Stimulated activated naive CD4-positive, alpha-beta T cell (primary cell): ENCODE measurements at places on chromosomes 11 and 22.

- DNase-seq: no peak
Measured at GRCh38 chr22:26234296-26234695, 65.0 kb downstream of the SEZ6L start.

DNA sequence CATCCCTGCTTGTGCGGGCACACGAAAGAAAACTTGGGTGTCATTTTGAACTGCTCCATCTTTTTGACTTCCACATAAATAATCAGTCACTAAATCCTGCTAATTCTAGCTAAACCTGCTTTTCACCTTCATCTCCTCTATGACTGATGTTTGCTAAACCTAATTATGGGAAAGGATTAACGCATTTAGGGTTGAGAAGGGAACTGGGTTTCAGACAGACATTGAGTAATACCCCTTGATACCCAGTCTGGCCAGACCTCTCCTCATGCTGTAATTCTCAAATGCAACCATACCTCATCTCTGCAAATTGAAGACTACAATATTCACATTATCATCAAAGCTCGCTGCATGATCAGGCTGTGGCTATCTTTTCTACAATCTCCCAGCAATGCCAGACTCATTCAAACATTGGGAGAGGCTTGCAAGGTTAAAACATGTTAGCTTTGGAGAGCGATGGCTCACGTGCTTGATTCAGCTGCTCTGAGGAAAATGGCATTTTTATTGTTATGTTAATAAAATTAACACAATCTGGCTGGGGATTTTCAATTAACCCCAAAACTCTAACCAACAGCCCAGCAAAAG, 2.4 kb downstream of the HPS4 start:
- no peak for DNase-seq

GRCh38 chr11:103808252-103808651, 228.2 kb upstream of the DDI1 start:
- DNase-seq: no peak

- no peak for DNase-seq
Measured at GRCh38 chr22:50080077-50080465, 5.2 kb downstream of the MLC1 start.

DNA sequence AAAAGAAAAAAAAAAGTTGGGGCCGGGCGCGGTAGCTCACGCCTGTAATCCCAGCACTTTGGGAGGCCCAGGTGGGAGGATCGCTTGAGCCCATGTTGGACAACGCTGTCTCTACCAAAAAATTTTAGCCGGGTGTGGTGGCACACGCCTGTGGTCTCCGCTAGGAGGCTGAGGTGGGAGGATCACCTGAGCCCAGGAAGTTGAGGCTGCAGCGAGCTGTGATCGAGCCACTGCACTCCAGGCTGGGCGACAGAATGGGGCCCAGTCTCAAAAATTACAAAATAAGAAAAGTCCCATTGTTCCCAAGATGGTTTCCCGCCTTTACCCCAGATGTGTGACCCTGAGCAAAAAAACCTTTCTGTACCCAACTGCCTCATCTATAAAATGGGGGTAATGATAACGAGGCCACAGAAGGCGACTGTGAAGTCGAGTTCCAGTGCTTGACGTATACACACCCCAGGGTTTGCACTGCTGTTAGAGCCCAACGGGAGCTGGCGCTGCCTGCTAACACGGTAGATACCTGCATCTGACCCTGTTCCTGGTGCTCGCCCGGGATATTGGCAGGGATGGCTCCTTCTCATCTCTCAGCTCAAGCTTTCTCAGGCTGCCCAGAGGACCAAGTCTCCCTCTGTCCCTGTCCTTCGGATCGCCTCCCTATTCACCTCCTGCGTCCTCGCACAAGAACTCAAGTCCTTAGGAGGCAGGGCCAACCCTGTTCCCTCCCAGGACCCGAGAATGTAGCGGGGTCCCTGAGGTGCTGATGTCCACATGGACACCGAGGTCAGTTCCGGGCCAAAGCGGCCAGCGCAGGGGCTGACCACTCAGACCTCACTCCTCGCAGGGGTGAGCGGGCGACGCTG, 1.1 kb upstream of the RPLP2 start:
- no peak for DNase-seq

DNA sequence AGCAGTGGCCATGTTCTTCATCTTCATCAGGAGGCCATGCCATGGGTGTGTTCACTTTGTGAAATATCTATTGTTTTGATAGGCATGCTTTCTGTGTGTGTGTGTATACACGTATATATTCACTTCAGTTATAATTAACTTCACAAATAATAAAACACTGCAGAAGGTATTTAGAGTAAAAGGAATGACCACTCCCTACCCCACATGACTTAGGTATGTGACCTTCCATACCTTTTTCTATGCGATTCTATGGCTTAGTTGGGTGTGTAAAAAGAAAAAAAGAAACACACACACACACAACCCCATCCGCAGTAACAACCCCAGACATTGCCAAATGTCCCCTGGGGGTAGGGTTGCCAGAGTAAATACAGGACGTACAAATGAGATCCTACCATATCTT, 72.0 kb downstream of the CYTH4 start:
- no peak for DNase-seq

GRCh38 chr11:72191961-72192381, at the start of gene FOLR1:
TSS of gene FOLR1 (plus strand) at chr11:72192140. CDS start at chr11:72192174, 34 bp downstream.
- DNase-seq: no peak

DNA sequence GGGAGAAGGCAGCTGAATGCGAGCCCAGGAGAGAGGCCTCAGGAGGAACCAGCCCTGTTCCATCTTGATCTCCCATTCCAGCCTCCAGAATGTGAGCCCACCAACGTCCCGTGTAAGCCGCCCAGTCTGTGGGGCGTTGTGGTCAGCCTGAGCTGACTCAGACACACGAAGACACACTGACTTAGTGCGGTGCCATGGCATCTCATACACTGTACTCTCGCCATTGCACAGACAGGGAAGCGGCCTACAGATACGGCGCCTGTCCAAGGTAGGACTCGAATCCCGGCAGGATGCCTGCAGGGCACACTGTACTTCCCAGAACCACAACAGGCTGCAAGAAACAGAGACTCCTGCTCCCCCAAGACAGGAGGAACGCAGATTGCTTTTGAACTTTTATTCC, 179.6 kb downstream of the CTTN start:
- no peak for DNase-seq

DNA sequence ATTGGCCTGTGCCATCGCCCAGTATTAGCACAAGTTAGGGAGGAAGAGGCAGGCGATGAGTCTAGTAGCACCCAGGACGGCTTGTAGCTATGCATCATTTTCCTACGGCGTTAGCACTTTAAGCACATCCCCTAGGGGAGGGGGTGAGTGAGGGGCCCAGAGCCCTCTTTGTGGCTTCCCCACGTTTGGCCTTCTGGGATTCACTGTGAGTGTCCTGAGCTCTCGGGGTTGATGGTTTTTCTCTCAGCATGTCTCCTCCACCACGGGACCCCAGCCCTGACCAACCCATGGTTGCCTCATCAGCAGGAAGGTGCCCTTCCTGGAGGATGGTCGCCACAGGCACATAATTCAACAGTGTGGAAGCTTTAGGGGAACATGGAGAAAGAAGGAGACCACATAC, 4.3 kb downstream of the TMEM25 start:
- no peak for DNase-seq

GRCh38 chr11:32244453-32244852, 153.6 kb downstream of the RCN1 start:
- no peak for DNase-seq

DNA sequence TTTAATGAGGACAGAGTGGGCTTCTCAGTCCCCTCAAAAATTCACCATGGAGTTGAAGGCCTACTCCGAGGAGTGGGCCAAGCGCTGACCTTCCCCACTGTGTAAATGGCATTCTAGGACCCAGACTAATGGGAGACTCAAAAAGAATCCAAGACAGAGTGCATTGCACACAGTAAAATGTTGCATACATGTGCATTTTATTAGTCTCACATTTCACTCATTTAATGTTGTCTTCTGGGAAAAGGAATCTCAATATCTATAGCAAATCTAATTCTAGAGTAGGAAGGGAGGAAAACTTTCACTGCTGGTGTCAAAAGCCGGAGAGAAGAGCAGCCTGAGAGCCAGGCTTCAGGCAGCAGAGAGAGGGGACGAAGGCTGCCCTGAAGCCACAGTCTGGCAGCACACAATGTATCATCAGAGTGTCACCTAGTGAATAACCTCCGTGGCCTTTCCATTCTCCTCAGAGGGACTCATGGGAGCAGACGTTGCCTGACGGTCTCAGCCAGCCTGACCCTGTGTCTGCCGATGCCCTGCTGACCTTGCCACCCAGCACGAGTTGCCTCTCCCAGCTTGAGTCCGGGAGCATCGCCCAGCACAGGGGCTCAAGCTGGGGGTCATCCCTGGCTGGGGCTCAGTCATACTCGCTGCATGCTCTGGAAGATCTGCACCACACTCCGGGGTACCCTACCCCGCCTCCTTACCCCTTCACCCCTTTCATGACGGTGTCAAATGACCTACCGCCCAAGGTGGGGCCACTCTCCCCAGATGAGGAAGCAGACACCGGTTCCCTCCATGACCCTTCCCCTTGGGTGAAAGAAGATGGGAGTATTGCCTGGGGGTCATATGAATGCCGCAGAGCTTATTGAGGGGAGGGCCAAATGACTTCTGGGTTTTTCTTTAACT, 12.9 kb upstream of the POU2AF3 start:
- DNase-seq: no peak

GRCh38 chr11:75811485-75811884, 3.5 kb upstream of the UVRAG start:
- DNase-seq: no peak

DNA sequence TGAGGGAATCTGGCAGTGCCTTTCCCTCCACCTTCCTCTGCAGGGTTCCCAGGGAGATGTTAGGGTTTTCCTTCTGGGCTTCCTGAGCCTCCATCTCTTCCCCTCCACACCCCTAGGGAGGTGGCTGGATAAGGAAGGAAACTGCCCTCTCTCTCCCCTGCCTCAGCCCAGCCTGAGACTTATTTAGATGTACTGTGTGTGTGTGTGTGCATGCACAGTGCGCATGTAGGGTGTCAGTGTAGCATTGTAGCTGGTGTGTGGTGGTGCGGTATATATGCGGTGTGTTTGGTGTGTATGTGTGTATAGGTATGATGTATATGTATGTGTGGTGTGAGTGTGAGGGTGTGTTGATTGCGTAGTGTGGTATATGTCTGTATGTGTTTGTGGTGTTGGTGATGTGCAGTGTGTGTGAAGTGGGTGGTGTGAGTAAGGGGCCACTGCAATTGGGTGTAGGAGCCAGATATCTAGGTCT, 1.5 kb downstream of the FXYD6 start:
- DNase-seq: no peak

DNA sequence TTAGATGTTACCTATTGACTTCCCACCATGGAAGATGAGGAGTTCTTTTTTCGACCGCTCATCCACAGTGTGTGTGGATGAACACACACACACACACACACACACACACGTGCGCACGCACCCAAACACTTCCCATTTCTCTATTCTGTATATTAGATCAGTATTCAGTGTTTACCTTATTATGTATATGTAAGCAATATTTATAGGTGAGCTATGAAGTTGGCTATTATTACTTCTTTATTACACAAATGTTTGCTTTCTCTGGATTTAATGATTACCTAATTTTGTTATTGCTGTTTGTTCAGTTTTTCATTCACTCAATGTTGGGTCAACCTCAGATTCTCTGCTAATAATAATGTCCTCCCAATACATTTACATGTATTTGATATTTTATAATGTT, 721.0 kb downstream of the NELL1 start:
- DNase-seq: no peak

- DNase-seq: no peak
Measured at GRCh38 chr22:30292069-30292970, 3.0 kb upstream of the CASTOR1 start.

DNA sequence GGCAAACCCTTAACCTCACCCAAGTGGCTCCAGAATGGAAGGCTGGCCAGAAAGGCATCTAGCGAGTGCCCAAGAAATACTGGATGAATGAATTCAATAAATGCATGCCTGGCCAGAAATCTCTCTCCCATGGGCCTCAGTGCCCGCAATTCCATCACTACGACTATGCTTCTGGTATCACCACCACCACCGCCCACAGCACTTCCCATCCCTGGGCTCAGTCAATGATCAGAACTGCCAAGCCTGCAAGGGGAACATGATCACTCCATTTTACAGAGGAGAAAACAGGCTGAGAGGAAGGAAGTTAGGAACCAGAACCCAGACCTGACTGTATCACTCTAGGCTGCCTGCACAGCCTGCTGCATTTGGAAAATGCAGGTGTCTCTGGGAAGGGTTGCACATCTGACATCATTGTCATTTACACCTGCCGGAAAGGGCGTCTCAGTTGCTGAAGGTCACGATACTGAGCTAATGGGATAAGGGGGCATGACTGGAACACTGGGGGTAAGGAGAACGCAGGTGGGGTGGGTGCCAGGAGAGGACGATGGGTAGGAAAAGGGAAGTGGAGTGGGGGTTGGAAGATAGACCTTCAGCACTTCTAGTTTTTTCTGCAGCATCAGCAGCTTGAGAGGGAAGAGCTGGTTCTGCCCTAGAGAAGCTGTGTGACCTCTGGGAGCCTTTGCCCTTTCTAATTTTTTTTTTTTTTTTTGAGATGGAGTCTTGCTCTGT, 3.2 kb downstream of the GPR152 start:
- no peak for DNase-seq

GRCh38 chr11:115716601-115717529, 212.7 kb upstream of the CADM1 start:
- DNase-seq: no peak

- DNase-seq: no peak
Measured at GRCh38 chr22:32411402-32411801, 645 bp downstream of the RTCB start.

DNA sequence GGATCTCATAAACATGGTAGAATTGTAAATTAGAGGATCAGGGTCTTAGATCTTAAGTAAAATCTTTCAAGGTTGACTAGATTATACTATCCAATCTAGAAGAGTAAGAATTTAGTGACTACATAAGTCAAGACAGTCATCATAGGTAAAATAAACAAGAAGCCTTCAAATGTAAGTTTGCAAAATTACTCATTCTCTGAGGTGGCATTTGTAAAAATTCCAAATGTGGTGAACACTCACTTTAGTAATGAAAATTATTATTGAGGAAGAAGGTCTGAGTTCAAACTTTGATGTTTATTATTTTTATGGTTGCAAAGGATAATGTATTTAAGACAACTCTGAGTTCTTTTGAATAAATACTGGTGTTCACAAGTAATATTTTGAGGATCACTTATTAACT, 4.6 kb downstream of the HYLS1 start:
- no peak for DNase-seq

DNA sequence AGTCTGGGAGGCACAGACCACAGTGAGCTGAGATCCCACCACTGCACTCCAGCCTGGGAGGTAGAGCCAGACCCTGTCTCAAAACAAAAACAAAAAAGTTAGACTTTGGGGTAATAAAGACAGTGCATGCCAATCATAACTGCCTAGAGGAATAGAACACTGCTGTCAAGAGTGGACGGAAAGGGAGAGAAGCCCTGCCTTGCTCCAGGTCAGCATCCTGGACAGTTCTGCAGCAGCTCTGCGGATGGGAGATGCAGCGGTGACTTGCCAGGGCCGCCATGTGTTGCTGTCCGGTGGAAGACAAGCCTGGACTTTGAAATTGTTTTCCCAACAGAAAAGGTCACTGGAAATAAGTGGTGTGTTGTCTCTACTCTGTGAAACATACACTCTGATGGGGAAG, 618.2 kb downstream of the TBC1D22A start:
- DNase-seq: no peak
